ENCODE measurements at places on chromosomes 2 and 18.

GRCh38 chr2:28955467-28955866 lies 25.6 kb upstream of the TOGARAM2 start:
- DNase-seq = no peak

- DNase-seq = no peak
These were observed 29.6 kb upstream of the LPIN1 start for GRCh38 chr2:11716689-11717321.

DNA sequence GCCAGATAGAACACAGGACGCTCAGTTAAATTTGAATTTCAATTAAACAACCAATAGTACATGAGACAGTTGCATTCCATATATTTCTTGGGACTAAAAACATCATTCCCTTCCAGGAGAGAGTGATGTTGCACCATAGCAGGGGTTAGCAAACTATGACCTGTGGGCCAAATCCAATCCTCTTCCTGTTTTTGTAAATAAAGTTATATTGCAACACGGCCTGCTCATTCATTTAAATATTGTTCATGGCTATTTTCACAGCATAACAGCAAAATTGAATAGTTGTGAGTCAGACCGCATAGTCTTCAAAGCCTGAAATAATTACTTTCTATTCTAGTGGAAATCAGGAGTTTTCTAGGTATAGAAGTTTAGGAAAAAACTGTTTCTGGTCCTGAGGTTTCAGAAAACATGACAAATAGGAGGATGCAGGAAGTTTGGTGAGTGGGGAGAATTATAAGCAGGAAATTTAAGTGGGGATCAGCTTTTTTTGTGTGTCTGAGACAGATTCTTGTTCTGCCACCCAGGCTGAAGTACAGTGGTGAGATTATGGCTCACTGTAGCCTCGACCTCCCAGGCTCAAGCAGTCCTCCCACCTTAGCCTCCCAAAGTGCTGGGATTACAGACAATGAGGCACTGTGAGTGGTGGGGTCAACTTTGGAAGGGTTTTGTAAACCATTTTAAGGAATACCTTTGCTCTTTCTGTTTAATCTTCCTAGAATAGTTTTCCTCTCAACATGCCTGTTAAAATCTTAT lies 131.5 kb downstream of the SOCS6 start:
- DNase-seq = no peak

DNA sequence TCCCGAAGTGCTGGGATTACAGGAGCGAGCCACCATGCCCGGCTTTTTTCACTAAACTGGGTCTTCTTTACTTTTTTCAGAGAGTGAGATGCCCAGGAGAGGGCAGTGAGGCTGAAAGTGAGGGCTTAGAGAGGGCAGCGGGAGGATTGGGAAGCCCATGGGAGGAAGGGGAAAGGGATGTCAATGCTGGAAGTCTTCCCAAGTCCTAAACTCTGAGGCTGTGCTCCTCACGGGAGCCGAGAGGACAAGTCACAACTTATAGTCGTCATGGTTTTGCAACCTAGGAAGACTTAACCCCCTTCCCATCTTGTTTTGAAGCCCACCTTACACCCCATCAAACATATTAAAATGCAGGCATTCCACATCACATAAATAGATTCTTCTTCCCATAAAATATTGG lies 15.1 kb upstream of the MEP1B start:
- no peak for DNase-seq

- no peak for DNase-seq
These were observed 6.7 kb downstream of the MYO7B start for GRCh38 chr2:127542231-127542630.

- DNase-seq = no peak
These were observed 45.2 kb upstream of the RAB6C start for GRCh38 chr2:129934044-129934822.

GRCh38 chr18:58209326-58209725 lies 165.3 kb downstream of the NEDD4L start:
- no peak for DNase-seq

DNA sequence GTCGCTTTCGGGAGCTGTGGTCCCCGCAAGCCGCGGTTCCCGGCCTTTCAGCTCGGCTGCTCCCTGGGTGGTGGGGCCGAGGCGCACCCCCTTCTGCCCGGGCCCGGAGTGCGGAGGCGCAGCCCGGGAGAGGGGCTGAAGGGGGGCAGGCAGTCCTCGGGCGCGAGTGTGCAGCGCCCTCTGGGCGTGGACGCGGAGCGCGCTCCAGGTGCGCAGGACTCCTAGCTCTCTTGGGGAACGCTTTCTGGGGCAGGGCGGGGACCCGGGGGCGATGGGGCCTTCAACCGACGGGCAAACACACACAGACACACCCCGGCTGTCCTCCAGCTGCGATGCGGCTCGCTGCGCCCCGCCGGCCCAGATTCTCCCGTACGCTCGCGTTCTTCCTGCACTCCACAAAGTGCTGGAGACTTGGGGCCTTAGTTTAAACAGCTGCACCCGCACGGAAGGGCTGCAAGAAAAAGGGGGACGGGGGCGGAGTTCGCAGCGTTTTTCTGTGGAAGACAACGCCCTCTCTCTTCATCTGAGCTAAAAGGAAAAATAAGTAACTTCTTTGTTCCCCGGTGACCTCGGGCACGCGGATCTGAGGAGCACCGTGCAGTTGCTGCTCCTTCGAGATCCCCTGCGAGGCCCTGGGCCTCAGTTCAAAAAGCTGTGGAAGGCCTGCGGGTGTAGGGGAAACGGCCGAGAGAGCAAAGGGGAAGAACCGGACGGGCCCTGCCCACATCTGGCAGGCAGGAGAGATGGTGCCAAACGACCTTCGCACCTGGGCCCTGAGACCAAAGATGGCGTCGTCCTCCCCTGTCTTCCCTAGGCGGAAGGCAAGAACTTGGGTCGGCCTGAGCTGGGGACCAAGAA lies 593 bp upstream of the SDC1 start:
- peak; percentile 45 for DNase-seq

GRCh38 chr2:171406044-171406443 lies 27.7 kb downstream of the METTL8 start:
- no peak for DNase-seq

DNA sequence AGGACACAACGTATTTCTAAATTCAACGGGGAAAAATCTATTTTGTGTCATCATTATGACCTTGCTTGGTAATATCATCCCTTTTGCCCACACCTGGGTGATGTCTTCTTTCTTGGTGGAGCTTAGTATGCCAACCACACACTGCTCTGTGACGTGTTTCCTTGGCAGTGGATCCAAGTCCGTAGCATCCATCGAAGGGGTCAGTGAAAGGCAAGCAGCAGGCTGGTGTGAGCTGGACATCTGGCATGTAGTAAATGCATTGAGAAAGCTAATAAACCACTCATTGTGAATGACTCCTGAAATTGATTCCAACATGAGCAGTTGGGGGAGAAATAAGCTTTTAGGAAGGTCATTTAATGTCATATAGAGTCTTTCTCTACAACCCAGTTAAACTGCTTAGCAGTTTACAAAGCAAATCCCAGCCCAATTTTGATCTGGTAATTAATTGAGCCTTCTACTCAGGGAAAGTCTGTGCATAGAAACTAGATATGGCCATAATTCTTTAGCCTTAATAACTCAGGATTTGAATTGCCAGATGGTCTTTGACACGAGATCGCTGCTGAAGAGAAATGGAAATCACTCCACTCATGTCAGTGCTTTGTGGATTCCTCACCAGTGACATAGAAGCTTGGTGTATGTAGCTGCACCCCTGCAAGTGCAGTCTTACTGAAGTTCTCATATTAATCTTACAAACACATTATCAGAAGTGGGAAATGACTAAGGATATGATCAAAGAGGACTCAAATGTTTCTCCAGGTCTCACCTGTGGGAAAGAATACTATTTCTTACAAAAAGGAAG lies 494.8 kb downstream of the CMPK2 start:
- DNase-seq = no peak

DNA sequence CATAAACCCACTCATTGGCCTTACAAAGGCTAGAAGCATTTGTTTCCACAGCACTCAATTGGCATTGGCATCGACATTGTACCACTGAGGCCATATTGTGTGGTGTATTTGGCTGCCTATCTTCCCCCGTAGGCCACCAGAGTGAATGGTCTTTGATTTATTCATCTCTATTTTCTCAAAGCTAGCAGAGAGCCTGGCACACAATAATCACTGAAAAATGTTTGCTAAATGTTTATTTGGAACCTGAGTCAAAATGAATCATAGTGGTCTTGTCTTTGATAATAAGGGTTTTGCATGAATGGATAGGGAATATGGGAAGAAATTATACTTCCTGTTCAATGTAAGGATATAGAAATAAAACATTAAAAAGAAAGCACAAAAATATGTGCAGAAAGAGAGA lies 107.3 kb upstream of the SLC8A1 start:
- no peak for DNase-seq

DNA sequence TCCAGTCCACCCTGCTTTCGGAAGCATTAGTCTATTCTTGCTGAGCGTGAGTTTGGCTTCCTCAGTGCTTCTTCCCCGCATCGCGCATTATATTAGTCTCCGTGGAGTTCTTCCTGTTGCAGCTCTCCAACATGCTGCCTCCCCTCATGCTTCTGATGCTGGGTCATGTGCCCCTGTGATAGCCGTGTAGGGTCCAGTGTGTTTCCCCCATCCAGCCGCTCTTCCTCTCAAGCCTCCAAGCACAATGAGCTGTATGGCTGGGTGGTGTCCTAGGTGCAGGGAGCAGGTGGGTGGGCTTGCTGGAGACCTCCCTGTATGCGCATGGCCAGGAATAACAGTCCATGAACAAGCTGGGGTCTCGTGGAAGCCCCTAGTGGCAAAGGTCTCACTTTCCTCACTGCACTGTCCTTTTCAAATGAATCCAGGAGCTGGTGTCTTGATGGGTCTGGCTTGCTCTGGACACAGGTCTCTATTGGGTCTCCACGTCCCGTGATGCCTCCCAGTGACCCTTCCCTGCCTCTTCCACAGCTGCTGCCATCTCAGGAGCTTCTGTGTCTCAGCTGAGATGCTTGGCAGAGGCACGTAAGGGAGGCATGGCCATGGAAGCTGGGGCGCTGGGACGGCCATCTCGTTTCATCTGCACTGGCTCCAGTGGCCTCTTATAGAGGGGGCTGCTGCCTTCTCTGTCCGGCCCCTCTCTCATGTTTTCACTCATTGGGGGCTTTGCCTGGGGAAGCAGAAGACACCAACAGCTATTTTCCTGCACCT lies 54.8 kb upstream of the HDAC4 start:
- DNase-seq = no peak

DNA sequence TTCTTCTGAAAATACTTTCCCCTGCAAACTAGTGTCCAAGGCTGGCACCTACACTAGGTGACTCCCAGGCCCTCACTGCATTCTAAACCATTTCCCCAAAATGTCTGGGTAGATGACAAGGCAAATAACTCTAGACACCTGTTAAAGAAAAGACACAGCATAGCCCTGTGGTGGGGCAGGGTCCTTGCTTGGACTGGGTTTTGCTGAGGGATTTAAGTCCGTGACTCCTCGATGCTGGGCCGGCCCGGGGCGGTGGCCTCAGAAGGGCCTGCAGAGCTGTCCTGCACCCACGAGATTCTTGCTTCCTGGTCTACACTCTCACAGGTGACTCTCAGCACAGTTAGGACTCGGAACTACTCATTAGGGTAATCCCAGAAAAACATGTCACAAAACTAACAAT lies 55.2 kb downstream of the MBP start:
- DNase-seq = no peak

DNA sequence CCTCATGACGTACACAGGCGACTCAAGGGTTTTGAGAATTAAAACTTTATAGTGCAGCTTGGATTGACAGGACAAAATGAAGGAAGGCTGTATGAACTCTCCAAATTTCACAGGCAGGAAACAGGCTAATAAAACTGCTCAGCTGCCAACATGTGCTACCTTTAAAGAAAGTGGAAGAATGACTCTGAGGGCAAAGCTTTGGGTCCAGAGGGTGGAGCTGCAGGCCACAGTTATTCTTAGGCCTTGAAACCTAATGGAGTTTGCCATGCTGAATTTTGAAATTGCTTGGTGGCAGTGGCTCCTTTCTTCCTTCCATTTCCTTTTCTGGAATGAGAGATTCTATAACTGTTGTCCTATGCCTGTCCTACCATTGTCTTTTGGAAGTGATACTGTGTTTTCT lies 34.8 kb downstream of the HAT1 start:
- no peak for DNase-seq

DNA sequence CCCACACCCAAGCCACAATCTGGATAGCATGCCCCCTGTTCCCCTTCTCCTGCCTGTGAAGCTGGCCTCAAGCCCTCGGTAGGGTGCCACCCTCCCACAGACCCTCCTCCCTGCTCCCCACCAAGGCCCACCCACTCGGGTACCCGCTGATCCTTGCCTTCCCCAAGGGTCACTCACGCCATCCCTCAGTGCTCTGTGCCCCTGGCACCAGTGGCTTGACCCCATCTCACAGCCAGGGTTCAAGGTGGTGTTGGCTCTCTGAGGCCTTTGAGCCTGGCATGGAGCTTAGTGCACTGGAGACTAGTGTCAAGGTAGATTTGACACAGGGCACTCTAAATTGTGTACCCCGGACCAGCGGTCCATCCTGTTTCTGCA lies 11.9 kb downstream of the ADRA2B start:
- no peak for DNase-seq

GRCh38 chr2:236554629-236555282 lies 14.9 kb upstream of the ACKR3 start:
- DNase-seq = no peak

- peak; percentile 67 for DNase-seq
These were observed 244.1 kb downstream of the NCKAP5 start for GRCh38 chr2:133324150-133324561.

DNA sequence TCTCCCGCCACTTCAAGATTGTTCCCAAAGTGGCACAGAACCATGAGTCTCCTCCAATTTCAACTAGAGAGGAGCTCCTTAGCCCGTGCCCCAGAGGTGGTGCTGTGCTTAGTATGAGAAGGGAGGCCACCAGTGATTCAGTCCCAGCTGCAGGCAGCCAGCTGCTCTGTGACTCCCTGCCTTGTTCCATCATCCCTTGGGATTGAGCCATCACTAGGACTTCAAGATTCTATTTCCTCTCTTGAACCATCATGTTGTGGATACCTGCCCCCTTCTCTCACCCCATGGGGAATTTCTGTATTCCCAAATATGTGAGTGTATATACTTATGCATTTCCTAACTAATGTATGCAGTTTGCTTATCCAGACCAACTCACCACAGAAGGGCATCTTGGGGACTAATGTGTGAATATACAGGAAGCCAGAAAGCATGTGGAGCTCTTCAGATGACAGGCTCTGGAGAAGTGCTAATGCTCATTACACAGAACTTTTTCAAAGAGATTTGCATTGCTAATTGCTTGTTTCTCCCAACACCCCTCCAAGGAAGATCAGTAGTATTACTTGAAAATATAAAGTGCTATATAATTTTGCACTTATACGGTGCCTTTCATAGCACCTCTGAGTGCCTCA lies 111.0 kb upstream of the MAP3K20 start:
- DNase-seq = no peak

DNA sequence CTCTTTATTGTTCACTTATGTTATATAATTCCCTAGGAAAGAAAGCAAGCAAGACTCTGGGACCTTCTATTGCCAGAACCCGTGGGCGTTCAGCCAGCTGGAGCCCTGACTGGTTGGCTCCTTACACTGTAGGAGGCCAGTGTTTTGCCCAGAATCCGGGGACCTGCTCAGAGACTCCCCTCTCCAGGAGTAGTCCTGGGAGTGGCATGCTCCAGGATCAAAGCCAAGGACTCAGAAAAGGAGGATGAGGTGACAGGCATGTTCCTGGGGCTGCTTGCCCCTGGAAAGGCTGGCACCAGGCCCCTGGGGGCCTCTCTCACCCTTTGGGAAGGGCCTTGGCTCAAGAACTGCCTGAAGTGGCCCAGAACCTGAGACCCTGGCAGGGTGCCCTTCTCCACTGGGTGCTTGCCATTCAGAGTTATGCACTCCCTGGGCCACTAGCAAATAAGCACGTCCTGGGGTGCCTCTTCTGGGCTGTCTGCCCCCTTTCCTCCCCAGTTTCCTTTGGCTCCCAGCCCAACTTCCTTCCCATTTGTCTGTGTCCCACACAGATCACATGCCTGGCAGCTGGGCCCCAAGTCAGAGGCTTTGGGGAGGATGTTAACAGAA lies 19.6 kb upstream of the KIF3C start:
- DNase-seq = no peak

All from T1000 (cell line).